ENCODE measurements at places on chromosomes 13 and 19.
A peak's percentile ranks its signal among the peaks of the same experiment; 100 is the strongest.

GRCh38 chr19:1009041-1009980 is 9.1 kb downstream of the GRIN3B start:
- DNase-seq = no peak

GRCh38 chr13:93345770-93346169 is 119.2 kb downstream of the GPC6 start:
- no peak for DNase-seq

GRCh38 chr13:44011036-44011435 is 131.3 kb downstream of the LACC1 start:
- DNase-seq = no peak

GRCh38 chr19:33780251-33780650 is 16.4 kb upstream of the KCTD15 start:
- DNase-seq = no peak

GRCh38 chr13:51797664-51798488 is 6.1 kb downstream of the DHRS12 start:
- peak; percentile 97 for DNase-seq

DNA sequence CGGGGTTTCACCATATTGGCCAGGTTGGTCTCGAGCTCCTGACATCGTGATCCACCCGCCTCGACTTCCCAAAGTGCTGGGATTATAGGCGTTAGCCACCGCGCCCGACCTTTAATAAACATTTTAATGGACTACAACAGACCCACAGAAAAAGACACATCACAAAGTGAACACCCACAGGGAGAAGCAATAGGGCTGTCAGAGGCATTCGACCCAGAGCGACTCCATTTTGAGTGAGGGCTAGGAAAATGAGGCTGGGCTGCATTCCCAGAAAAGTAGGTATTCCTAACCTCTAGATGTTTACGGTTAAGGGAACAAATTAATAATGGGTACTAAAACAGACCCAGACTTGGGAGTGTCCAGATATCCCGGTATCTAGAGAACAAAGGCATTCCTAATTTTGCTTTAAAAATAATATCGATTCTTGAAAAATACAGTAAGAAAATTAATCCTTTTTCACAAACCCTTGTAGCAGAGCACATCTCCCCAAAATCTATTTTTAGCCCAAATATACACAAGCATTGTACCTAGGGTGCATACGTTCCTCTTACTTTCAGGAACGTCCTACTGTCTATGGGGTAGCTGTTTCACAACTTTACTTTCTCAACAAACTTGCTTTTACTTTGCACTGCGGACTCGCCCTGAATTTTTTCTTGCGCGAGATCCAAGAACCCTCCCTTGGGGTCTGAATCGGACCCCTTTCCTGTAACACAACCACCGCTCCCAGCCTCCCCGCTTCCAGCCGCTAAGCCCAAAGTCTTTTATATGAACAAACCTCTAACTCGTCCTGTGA is 811 bp upstream of the ZNF8 start:
- DNase-seq = peak; percentile 1

- no peak for DNase-seq
Observed at GRCh38 chr19:39436350-39436716, 584 bp upstream of the RPS16 start.

- peak; percentile 73 for DNase-seq
Observed at GRCh38 chr13:49985129-49985528, 11.7 kb upstream of the TRIM13 start.

GRCh38 chr13:95552539-95553441 is at the start of gene CLDN10:
TSS of gene CLDN10 (plus strand) at chr13:95552720. CDS start at chr13:95552754, 34 bp downstream.
- no peak for DNase-seq

DNA sequence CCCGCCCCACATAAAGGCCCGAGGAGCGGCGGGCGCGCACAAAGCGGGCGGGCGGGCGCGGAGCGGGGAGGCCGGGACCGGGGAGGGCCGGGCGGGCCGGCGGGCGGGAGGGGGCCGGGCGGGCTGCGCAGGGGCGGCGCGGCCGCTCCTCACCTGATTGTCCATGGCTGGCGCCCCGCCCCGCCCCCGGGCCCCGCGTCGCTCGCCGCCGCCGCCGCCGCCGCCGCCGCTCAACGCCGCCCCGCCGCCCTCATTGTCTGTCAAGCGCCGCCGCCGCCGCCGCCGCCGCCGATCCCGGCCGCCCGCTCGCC is 200 bp downstream of the MLLT1 start:
- no peak for DNase-seq

- peak; percentile 63 for DNase-seq
Observed at GRCh38 chr19:38970664-38971532, 4.6 kb downstream of the FBXO17 start.
